ENCODE measurements at places on chromosomes 2 and 18.

DNA sequence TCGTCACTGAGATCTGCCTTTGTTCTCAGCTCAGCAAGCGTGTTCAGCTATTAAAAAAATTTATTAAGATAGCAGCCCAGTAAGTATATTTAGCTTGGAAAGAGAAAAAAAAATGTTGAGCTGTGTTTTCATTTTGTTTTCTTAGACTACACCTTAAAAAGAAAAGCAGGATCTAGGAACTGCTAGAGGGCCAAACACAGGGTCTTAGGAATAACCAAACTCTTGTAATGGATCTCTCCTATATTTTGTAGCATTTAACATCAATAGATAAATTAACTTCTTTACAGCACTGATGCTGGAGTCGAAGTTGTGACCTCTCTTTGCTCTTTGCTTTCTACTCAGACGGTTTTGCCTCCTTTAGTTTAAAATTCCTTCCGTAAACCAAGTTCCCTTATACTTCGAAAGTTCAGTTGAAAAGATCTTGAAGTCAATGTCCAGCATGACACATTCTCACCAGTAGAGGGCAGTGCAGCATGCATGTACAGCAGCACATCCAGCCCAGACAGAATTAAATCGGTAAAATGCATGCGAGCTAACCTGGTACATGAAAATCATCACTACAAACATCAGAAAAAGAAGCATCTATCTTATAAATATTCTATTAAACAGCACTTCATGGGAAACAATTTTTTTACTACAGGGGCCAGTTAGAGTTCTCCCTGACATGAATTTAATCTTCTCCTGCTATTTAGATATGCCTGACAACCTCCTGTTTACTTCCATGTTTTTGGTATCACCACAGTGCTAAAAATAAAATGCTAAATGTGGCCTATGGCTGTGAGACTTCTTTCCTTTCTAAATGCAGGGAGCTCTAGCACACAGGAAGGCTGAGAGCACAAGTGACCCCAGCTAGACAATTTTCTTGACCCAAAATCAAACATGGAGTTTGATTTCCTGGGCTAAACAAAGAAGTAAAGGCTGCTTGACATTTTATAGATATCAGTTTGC, 48.2 kb upstream of the MAP3K20 start:
- peak; percentile 74 for DNase-seq

DNA sequence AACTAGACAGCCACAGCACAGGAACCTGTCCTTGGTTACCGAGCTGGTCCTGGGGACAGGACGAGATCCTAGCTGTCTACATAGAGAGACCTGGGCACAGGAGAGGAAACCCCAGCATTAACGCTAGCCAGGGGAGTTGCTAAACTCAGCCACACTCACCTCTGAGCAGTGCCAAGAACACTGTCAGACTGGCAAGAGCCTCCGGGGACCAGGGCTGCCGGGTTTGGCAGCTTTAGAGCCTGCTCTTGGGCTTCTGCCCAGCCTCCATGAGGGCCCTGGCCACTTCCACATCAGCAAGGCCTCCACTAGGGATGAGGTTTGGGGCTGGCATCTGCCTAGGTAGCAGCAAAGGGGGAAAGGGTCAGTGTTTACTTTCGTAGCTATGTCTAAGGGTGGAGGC, 6.7 kb downstream of the TMBIM1 start:
- no peak for DNase-seq

DNA sequence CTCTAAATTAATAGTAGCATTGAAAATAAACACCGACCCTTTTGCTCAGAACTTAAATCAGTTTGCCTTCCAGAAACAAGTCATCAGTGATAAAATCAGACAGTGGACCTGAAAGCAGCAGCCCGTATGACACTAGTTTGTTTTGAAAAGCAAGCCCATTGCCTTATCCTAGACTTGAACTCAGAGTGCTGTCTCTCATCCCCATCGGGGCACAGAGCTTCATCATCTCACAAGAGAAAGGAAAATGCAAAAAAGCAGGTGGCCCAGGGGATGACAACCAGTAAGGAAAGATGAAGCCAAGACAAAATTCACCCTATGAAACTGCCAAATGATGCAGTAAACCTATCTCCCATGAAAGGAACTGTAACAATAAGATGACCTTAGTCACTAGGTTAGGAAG, 71.2 kb downstream of the CERKL start:
- peak; percentile 65 for DNase-seq

GRCh38 chr2:111972955-111973565, 74.7 kb downstream of the MERTK start:
- no peak for DNase-seq

GRCh38 chr2:9439536-9439935, 16.1 kb downstream of the CPSF3 start:
- DNase-seq = no peak

DNA sequence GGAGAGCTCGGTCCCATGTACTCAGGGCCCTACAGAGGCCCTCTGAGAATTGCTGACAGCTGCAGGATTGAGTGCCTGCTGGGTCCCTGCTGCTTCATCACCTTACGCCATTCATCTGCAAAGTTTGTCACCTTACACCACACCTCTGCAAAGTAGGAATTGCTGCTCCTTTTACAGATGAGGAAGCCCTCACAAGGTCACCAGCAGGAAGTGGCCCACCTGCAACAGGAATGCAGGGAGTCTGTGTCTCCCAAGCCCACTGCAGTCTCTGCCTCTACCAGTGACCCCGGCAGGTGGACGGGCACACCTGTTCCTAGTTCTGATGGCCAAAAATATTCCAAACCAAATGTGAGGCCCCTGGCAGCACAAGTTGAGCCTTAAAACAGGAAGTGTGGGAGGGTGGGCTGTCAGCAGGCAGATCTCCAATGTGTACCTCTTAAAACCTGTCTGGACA, 441.4 kb downstream of the NBAS start:
- DNase-seq = no peak

- peak; percentile 61 for DNase-seq
Measured at GRCh38 chr2:165874445-165875039, 79.0 kb downstream of the TTC21B start.

- no peak for DNase-seq
Measured at GRCh38 chr18:10877987-10878386, 271.4 kb downstream of the PIEZO2 start.

- DNase-seq = no peak
Measured at GRCh38 chr2:230643576-230644291, 68.9 kb upstream of the CAB39 start.

- no peak for DNase-seq
Measured at GRCh38 chr18:39198376-39198775, 1632.8 kb upstream of the CELF4 start.

DNA sequence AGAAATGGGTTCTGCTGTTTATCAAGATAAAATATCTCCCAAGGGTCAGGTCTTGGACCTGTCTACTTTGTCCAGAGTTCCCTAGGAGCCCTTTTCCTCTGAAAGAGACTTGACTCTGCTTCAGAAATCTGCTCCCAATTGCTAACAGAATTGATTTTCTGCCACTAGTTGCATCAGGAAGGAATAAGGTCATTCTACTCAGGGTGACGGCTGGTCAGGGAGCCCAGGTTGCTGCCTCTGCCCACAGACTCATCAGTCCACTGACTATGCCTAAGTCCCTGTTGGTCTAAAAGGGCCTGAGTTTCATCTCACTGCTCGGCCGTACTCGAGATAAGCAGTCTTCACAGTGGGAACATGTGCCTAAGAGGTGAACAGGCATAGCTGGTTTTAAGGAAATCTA, 61.2 kb downstream of the EVA1A start:
- no peak for DNase-seq

- no peak for DNase-seq
Measured at GRCh38 chr2:17672583-17673317, 80.9 kb downstream of the SMC6 start.

- no peak for DNase-seq
Measured at GRCh38 chr2:64632835-64633819, 20.6 kb downstream of the SERTAD2 start.

GRCh38 chr2:201962774-201963562, 70.7 kb upstream of the FZD7 start:
- no peak for DNase-seq

DNA sequence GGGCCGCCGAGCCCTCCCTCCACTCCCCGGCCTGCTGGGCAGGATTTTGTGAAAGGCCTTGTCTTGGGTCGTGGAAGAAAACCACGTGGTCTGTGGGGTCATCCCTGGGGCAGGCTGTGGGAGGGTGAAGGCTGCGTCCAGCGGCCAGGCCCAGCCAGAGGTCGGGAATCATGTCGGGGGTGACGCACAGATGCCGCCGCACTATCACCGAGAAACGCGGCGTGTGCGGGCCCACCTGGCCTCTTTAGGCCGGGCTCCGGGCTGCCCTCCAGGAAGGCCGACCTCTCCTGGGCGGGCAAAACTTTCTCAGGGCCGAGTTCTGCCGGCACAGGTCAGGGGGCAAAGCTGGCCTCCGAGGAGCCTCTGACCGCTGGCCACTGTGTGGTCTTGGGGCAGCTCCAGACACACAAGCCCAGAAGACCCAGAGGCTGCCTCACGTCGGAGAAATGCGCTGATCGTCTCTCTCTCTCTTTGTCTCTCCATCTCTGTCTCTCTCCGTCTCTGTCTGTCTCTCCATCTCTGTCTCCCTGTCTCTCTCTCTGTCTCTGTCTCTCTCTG, 28.4 kb downstream of the NFATC1 start:
- DNase-seq = no peak

- peak; percentile 33 for DNase-seq
Measured at GRCh38 chr2:9235147-9236044, 28.8 kb downstream of the ASAP2 start.

GRCh38 chr18:49768051-49768391, 45.3 kb downstream of the ACAA2 start:
- peak; percentile 22 for DNase-seq

GRCh38 chr18:23240609-23240930, 105.3 kb downstream of the CABLES1 start:
- no peak for DNase-seq

DNA sequence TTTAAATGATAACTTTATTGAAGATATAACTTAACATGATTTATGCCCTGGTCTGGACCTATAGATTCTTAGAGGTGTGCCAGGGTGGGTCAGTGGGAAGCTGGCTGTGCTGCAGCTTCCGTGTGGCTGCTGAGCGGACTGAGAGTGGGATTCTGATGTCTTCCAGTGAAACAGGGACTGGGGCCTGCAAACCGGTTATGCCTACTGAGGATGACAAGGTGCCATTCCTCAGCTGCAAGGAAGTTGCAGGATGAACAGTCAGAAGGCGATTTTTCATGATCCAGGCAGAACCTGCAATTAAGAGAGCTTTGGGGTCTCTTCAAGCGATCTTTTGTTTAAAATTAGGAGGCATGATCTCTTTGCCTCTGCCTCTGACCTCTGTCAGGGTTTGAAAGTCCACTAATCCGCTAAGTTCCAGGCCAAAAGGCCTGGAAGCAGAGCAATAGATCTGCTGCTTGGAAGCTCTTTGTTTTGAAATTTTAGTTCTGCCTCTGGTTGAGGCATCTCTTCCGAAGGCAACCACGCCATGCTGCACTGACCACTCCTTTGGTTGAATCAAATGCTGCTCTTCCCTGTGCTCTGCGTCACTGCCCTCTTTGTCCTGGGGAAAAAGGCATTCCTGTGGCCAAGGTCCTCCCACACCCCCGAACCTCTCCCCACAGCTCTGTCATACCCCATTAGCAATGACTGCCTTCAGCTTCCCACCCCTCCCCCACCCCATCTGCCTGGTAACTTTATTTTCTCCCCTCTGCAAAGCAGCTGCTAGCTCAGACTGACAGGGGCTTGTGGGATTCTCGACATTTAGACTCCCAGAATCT, 2.0 kb downstream of the TMEM169 start:
- peak; percentile 86 for DNase-seq

GRCh38 chr2:19176172-19176852, 182.1 kb downstream of the OSR1 start:
- no peak for DNase-seq

DNA sequence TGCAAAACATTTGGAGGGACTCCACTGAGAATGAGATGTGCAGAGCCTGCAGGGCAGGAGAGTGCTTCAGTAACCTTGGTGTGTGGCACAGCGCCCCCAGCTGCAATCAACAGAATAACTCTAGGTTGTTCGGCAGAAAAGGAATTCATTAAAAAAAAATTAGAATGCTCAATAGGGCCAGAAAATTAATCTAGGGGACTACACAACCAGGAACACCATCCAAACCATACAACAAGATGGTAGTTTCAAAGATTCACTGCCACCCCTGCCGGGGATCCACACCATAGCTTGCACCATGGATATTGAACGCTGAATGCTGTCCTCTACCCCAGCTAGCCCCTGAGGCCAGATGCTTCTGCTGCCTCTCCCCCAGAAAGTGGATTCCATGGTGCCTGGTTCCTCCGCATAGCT, 50.1 kb downstream of the THUMPD2 start:
- peak; percentile 29 for DNase-seq

- DNase-seq = no peak
Measured at GRCh38 chr2:107633580-107634147, 193.0 kb upstream of the RGPD4 start.

DNA sequence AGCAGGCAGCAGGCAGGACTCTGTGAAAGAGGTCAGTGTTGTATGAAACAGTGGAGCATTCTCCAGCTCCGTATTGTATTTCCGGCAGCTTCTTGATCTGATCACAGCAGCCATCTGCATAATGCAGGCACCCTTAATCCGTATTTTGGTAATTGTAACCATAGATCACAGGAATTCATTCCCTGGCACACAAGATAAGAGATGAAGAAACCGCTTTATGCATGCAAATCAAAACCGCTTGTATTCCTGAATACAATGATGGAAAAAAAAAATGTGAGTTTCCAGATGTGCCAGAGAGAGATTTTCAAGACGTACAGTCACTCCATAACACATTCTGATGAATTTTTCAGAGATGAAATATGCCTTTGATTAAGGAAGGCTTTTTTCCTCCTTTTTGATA, 221.3 kb downstream of the ACKR3 start:
- DNase-seq = no peak

- no peak for DNase-seq
Measured at GRCh38 chr2:23669413-23670244, 257.3 kb downstream of the ATAD2B start.

GRCh38 chr2:139175510-139175909, 395.3 kb upstream of the NXPH2 start:
- no peak for DNase-seq

Measured in SK-N-DZ (cell line).